ENCODE measurements at places on chromosomes 4 and X. TPM values are rescaled to one million over a fixed set of nuclear protein-coding genes. Genes with fewer than 3 reads are reported as not detected.

GRCh38 chrX:123487669-123488068 lies 245.2 kb downstream of the THOC2 start:
- H3K27me3 ChIP-seq, result no peaks in the 10 kb centered on the region
- H3K4me1 ChIP-seq, result no peaks in the 10 kb centered on the region
- no peaks in the 10 kb centered on the region for H3K36me3 ChIP-seq
- no peak overlapping the region for H3K4me3 ChIP-seq

- no peak overlapping the region for H3K27ac ChIP-seq
- no peaks in the 10 kb centered on the region for H3K36me3 ChIP-seq
- H3K4me3 ChIP-seq, result no peak overlapping the region
- H3K27me3 ChIP-seq, result no peaks in the 10 kb centered on the region
Observed at GRCh38 chr4:69167300-69167699, 47.2 kb downstream of the UGT2B11 start.

DNA sequence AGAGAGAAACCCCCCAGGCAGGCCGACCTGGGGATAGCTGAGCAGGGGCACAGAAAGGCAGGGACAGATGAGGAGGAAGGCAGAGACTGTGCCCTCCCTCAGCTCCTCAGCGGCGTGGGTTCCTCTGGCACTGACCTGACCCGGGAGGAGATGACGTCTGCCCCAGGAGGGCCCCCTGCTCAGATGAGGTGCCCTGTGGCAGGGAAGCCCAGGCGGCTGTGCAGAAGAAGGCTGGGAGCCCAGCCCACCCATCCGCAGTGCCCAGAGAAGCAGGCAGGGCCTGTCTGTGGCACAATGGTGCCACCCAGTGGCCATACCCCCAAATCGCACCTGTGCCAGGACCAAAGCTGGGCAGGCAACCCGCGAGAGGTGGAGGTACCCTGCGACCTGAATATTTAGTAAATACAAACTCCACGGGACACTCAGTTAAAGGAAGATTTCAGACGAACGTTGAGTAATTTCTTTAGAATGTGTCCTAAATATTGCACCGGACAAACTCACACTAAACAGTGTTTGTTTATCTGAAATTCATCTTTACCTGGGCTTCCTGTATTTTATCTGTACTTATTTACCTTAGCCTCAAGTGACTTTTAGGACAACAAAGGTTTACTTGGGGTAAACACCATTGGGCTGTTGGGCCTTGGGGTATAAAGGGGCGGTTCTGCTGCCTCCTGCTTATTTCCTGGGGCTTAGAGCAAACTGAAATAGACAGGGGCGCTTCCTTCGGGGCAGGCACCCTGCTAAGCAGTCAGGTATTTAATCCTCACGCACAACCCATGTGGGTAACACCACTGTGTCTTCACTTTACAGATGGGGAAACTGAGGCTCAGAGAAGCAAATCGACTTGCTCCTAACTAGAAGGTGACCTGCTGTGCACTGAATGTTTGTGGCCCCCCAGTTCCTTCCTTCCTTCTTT lies 46.5 kb upstream of the HMX1 start:
- no peaks in the 10 kb centered on the region for H3K4me1 ChIP-seq
- H3K27me3 ChIP-seq, result no peaks in the 10 kb centered on the region
- H3K4me3 ChIP-seq, result no peak overlapping the region
- DNase-seq, result peak; percentile 93
- H3K36me3 ChIP-seq, result no peaks in the 10 kb centered on the region
- no peak overlapping the region for H3K27ac ChIP-seq

DNA sequence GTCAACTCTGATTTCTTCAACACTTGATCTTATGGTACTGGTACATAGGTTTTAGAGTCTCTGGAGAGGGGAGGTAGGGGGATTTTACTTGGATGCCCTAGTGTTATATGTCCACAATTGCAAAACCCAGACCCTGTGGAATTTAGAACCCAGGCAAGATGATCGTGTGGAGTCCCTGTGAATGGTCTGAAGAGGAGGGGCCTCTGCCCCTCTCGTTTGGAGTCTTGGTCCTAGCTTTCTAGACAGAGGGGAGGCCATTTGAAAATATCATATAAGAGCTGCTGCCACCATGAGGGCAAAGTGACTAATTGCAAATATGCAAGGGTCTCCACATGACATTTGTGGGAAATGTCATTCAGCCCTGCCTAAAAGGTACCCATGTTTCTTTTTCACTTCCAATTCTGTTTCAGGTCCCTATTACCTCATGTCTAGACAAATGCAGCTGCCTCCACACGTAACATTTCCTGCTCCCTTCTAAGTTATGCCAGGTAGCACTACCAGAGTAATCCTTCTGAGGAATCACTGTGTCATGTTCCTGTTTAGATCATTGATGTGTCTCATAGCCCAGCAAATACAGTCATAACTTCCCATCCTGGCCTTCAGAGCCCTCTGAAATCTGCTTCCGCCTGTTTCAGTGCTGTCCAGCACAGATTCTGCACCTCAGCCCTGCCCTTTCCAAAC lies 126.8 kb downstream of the KLHL8 start:
- H3K36me3 ChIP-seq, result peaks cover 4% of the 10 kb centered on the region
- no peaks in the 10 kb centered on the region for H3K27me3 ChIP-seq
- no peak overlapping the region for H3K4me3 ChIP-seq
- peaks cover 10% of the 10 kb centered on the region for H3K4me1 ChIP-seq

GRCh38 chrX:77788050-77788449 lies 2.0 kb upstream of the ATRX start:
- no peaks in the 10 kb centered on the region for H3K4me1 ChIP-seq
- peak overlapping the region; percentile 46 for H3K4me3 ChIP-seq
- no peaks in the 10 kb centered on the region for H3K27me3 ChIP-seq
- peak overlapping the region; percentile 28 for H3K27ac ChIP-seq
- no peaks in the 10 kb centered on the region for H3K36me3 ChIP-seq
- no peak for DNase-seq

- H3K4me3 ChIP-seq, result no peak overlapping the region
- no peaks in the 10 kb centered on the region for H3K27me3 ChIP-seq
- no peaks in the 10 kb centered on the region for H3K36me3 ChIP-seq
- H3K4me1 ChIP-seq, result no peaks in the 10 kb centered on the region
- DNase-seq, result no peak
Observed at GRCh38 chr4:102328045-102328444, 17.2 kb downstream of the SLC39A8 start.

GRCh38 chrX:155235891-155236290 lies 19.6 kb downstream of the VBP1 start:
- DNase-seq, result no peak
- H3K4me3 ChIP-seq, result no peak overlapping the region
- H3K27me3 ChIP-seq, result no peaks in the 10 kb centered on the region
- H3K36me3 ChIP-seq, result peaks cover 38% of the 10 kb centered on the region
- H3K4me1 ChIP-seq, result no peaks in the 10 kb centered on the region

DNA sequence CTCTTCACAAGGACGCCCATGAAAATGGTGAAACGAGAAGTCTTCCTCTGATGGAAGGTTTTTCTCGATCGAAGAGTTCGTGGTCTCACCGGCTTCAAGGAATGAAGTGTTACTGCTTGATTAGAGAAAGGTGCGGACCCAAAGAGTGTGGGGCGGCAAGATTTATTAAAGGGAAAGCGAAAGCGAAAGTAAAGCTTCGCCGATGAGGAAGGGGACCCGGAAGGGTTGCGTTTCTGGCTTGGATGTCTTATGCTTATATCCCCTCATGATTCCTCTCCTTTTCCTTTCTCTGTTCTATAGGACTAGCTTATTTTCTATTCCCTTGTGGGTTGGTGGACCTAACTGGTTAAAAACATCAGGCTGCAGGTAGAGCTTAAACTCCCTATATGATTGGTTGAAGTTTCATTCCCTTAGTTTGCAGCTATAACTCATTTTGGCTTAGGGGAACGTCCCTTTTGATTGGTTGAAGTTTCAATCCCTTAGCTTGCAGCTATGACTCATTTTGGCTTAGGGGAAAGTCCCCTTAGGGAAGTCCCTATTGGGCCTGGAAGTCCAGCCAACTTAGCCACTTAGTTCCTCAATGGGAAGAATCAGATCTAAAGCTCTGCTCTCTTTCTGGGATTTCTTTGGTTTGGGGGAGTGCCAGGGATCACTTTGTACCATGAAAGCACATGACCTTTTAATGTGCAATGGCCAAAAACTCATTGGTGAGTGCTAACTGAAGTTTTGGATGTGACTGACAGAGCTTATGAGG lies 1025.0 kb upstream of the PCDH10 start:
- no peaks in the 10 kb centered on the region for H3K27me3 ChIP-seq
- no peak overlapping the region for H3K4me3 ChIP-seq
- no peak for DNase-seq
- H3K27ac ChIP-seq, result no peak overlapping the region
- no peaks in the 10 kb centered on the region for H3K36me3 ChIP-seq
- no peaks in the 10 kb centered on the region for H3K4me1 ChIP-seq

Gene FGF5
- 17.7 TPM for polyA plus RNA-seq

DNA sequence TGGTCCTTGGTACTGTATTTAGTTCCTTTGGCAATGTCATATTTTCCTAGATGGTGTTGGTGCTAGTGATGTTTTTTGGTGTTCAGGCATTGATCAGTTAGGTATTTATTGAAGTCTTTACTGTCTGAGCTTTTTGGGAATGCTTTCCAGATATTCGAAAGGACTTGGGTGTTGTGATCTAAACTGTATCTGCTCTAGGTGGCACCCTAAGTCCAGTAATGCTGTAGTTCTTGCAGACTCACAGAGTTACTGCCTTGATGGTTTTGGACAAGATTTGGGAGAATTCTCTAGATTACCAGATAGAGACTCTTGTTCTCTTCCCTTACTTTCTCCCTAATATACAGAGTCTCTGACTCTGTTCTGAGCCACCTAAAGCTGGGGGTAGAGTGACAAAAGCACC lies 513.6 kb upstream of the PITX2 start:
- H3K4me1 ChIP-seq, result no peaks in the 10 kb centered on the region
- DNase-seq, result no peak
- H3K27ac ChIP-seq, result no peak overlapping the region

DNA sequence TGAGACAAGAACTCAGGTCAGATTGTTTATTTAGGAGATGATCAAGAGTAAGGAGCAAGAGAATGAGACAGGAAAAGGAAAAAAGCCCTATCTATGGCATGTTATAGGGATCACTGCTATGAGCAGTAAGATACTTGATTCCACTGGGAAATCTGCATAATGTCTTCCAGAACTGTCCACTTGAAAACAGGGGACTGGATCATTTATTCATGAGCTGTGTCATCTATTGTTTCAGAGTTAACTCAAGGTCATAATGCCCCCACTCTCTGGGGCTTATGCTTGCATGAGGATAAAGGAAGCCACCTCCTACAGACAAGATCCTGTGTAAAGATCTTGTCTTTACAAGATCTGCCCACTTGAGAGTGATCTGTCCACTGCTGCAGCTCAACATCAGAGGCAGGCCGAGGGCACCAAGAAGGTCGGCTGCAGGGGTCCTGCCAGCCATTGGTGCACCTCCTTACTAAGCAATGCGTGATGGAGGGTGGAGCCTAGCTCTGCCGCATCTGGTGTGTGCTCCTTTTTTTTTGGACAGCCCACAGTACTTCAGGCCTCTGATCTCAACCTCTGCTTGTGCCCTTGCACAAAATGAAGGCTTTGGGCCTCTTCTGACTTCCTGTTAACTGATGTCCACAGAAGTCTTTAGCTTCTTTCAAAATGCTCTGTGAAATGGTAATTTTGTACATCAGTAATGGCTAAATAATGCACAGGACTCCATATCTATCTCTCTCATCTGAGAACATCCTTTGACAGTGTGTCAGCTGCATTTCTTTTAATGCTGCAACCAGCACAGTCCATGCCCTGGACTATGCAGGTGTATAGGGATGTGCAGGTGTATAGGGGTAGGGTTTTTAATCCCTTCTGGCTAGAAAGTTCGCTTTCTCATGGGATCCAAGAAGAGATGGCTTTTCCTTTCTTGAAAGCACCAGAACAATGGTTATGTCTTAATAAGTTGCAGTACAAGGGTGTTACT lies 95.9 kb upstream of the TRPC3 start:
- no peak for DNase-seq
- no peak overlapping the region for H3K4me3 ChIP-seq
- no peak overlapping the region for H3K27ac ChIP-seq
- H3K27me3 ChIP-seq, result no peaks in the 10 kb centered on the region
- no peaks in the 10 kb centered on the region for H3K36me3 ChIP-seq

GRCh38 chrX:49930039-49930438 lies 7.6 kb downstream of the CLCN5 start:
- no peaks in the 10 kb centered on the region for H3K36me3 ChIP-seq
- DNase-seq, result no peak
- no peak overlapping the region for H3K4me3 ChIP-seq
- H3K27me3 ChIP-seq, result no peaks in the 10 kb centered on the region
- H3K27ac ChIP-seq, result no peak overlapping the region
- no peaks in the 10 kb centered on the region for H3K4me1 ChIP-seq

Gene SAT1
- 176 TPM for polyA plus RNA-seq

Gene FGG
- polyA plus RNA-seq, result not detected

Gene TMEM192
- polyA plus RNA-seq, result 14.4 TPM

Gene PTPN13
- polyA plus RNA-seq, result 7.0 TPM

Measured in SK-N-SH (cell line).